NCI-H2081 (cell line): ENCODE measurements at places on chromosomes 7 and 10.

- no peak for DNase-seq
These were observed 96.0 kb downstream of the DOCK4 start for GRCh38 chr7:112110175-112110574.

- no peak for DNase-seq
These were observed 641.8 kb upstream of the FOXK1 start for GRCh38 chr7:4040109-4040928.

DNA sequence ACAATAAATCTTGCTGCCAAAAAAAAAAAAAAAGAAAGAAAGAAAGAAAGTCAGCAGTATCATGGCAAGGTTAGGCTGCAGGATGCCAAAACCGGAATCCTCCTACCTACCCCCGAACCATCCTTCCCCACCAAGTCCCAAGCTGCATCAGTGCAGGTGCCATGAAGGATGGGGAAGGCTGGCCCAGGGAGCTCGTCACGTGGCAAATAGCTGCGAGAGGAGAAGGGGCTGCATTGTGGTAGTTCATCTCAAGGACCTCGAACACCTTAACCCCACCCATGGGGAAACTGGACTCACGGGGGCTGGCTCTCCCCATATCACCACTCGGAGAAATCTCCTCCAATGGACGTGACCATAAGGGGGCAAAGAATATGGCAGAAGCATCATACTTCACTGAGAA lies 86.2 kb downstream of the TACC2 start:
- no peak for DNase-seq

- DNase-seq, result no peak
These were observed 148.0 kb downstream of the DPP6 start for GRCh38 chr7:154200241-154200640.

DNA sequence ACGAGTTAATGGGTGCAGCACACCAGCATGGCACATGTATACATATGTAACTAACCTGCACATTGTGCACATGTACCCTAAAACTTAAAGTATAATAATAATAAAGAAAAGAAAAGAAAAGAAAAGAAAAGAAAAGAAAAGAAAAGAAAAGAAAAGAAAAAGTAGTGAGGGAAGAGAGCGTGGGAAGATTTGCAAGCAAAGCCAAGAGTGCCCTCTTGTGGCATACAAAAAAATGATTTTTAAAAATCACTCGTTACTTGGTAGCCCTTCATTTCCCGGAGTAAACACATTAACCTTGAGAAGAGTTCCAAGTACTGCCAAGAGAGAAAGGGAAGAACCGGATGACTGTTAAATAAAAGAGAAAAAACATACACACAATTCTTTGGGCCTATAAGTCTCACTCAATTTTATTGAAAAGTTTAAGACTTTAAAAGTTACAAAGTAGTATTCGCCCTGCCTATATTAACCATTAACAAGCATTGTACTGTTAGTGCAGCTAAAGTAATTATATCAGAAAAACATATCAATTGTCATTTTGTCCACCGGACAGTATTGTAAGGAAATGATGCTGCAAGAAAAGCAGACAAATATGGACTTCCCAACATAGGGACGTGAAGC lies 6.2 kb upstream of the CH25H start:
- peak; percentile 22 for DNase-seq

DNA sequence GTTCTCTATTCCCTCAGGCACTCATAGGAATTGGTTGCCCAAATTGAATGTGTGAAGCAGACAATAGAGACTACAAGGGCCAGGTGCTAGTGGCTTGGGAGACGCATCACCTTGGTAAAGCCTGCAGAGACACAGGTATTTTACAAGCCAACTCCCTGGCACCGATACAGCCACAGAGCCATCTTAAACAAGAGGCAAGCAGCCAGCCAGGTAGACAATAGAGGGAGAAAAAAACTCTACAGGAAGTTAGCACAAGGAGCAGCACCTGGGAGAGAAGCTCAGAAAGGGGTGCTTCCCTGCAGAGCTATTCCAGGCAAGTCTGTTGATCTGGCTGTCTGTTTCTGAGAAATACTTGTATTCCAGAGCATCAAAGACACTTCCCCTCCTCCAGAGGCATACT lies 43.0 kb upstream of the CDK1 start:
- no peak for DNase-seq

DNA sequence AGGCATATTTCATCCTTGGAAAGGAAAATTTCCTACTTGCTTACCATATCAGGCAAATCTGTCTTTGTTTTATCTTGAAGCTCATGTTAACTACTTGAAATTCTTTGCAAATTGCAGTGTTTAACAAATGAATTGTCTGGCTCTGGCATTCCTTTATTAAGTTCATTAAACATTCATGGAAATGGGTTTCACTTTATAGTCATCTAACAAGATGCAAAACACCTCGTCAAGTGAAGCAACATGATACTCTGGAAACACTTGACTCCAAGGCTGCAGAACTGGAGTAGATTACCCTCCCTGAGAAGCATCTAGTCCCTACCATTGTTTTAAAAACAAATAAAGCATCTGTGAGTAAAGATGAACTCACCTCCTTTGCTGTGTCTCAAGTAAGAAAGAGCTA lies 1086.9 kb downstream of the NRG3 start:
- DNase-seq, result no peak

- DNase-seq, result no peak
These were observed 26.9 kb downstream of the MYPN start for GRCh38 chr10:68135922-68136792.

- no peak for DNase-seq
These were observed 4.1 kb downstream of the EMX2 start for GRCh38 chr10:117546581-117547015.

DNA sequence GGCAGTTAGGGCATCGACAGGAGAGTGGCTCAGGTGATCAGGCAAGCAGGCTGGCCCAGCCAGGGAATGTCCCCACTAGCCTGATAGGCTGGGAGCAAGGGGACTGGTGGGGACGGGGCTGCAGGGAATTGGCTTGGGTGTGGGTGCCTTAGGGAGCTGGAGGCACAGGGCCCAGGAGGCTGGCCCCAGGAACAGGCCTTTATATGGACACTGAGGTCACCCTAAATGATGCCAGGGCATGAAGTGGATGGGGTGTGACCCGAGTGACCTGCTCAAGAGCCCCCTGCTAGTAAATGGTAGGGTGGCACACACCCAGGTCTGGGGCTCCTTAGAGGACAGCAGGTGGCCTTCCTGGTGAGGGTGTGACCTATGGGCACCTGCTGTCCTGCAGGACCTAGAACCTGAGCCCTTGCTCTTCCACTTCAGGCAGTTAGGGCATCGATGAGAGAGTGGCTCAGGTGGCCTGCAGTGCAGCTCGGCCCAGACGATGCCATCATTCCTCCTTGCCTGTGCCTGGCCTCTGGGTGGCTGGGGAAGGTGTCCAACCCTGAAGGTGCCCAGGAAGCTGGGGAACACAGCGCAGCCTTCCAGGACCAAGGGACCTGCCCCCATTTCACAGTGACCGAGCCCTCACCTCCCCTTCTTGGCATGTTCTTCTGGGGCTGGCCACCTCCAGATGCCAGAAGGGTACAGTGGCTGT lies 51.7 kb upstream of the LEP start:
- no peak for DNase-seq

GRCh38 chr7:142496545-142496991 lies 238.7 kb upstream of the PRSS58 start:
- DNase-seq, result peak; percentile 22

DNA sequence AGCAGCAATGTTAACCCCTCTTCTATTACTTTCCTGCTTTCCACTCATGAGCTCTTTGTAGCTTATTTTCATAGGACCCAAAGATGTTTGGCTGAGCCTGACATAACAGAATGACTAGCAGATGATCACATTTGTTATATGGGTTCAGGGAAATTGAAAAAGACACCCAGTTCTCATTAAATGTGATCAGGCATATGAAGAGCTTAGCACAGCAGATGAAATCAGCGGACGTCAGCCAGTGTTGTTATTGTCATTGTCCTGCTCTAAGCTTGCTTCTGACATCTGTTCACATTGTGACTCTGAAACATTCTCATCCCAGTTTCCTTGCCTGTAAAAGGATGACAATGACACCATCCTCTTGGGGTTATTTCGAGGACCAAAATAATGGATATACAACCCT lies 43.5 kb downstream of the FAM241B start:
- no peak for DNase-seq

DNA sequence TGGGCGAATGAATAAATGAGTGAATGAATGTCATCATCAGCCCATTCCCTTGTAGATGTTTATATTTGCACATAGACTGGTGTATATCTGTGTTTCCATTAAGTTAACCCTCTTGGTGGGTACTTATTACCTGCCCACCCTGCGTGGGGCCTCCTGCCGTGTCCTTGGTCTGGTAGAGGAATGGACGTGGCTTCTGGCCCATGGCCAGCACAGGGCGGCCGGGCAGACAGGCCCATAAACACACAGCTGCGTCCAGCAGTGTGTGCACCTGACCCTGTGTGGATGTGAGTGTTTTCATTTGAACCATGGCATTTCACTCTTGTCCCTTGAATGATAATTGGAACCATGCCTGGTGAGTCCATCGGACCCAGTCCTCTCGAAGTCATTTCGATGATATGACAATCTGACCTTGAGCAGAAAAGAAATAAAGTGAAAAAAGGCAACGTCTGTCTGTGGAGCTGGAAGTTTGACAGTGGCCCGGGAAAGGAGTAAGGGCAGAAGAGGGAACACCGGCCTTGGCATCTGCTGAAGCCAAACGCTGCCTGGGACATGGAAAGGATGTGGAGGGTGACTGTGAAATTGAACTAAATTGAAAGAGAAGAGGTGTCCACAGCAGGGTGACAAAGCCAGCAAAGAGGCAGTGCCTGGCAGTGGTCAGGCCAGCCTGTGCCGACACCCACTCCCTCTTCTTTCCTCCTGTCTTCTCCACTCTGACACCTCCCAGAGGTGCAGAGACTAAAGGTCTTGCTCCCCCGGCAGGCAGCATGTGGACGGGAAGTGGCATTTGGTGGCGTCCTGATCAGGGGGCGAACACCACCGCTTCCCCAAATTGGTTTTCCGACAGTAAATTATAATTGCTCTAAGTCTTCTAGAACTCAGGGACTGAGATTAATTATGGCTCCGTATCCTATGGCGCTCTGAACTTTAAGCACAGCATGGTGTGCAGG lies 199.0 kb upstream of the ZMIZ1 start:
- no peak for DNase-seq

- DNase-seq, result peak; percentile 31
These were observed 92.2 kb downstream of the PLCE1 start for GRCh38 chr10:94085766-94086437.

DNA sequence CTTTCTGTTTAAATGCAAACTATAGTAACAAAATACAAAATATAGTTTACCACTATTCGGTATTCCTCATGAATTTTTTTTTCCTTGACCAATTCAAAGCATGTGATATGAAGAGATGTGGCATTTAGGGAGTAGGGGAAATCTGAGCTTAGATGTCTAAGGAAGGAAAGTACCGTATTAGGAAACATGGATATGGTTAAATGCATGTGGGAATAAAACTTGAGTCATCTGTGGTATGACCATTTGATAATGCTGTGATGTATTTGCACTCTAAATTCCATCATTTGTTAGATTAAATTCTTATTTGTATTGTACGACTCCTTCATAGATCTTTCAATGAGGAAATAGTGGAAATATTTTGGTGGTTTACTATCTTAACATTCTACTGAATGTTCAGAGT lies 19.7 kb downstream of the AHR start:
- DNase-seq, result no peak

DNA sequence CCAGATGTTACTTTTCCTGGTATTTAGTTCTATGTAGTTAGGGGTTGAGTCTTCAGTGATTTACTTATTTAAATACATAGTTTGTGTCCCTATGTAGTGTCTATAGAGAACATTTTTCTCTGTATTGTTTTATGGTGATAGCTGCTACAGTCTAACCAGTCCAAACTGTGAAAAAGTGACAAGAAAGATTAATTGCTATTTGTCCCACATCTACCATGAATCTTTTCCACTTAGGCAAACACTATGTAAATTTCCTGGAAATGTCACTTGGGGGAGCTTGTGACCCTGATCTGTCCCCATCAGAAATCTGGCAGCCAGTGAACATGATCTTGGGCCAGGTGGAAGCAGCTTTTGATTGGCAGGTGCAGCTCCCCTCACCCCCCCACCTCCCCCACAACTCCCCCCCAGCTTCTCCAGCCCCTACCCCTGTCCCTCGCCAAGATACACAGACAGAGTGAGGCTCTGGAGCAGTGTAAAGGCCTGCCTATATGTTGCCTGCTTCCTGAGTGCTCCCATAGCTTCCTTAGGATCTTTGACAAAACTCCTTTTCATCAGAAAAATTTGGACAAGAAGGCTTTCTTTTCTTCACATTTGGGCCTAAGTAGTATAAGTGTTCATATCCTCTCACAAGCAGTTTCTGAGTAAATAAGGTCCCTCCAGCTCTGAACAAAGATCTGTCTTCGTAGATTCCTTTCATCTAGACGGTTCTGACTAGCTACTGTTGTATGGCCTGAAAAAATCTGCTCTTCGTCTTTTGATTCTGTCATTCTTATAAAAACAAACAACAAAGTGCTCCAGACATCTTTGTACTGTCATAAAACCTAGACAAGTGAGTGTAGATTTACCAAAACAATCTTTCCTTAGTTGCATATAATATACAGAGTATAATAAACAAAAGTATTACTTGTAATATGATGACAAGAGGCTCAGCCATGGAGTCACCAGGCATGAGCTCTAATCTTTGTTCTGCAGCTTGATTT lies 31.5 kb upstream of the SLC13A1 start:
- DNase-seq, result no peak

GRCh38 chr7:133290676-133291333 lies 37.9 kb downstream of the EXOC4 start:
- no peak for DNase-seq
